Epithelial cell of esophagus (primary cell): ENCODE measurements at places on chromosomes 6 and 20.

- no peak for DNase-seq
Observed at GRCh38 chr6:159914565-159914923, 23.8 kb downstream of the MAS1 start.

GRCh38 chr6:305371-306206, 13.3 kb downstream of the DUSP22 start:
- peak; percentile 47 for DNase-seq

- DNase-seq, result no peak
Observed at GRCh38 chr20:25282034-25282781, 34.3 kb downstream of the PYGB start.

DNA sequence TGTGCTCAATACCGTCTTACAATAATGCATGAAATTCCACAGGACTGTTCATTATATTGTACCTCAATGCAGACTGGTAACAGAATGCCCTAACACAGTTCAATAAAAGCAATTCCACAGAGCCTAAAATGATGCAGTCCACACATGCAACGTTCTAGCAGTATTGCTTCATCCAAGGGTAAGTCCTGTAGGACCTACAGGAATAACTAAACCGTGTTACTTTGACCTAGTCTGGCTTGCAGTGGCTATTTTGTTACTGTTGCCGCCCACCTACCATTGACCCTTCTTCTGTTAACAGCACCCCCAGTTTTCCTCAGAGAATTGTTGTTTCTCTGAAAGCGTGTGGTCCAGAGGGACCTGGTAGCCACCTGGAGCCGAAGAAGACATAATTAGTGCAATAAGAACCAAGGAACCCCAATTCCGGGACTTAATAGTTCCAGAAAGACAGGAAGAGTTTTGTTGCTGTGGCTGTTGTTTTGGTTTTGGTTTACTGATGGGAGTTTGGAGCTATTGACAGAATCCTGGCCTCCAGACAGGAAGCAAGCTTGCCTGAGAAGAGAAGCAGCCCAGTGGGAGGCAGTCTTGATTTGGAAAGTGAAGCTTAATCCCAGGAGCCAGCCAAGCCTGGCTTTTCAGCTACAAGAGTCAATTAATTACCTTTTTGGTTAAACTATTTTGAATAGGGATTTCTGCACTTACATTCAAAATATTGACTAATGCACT, 91.3 kb downstream of the FRK start:
- no peak for DNase-seq

DNA sequence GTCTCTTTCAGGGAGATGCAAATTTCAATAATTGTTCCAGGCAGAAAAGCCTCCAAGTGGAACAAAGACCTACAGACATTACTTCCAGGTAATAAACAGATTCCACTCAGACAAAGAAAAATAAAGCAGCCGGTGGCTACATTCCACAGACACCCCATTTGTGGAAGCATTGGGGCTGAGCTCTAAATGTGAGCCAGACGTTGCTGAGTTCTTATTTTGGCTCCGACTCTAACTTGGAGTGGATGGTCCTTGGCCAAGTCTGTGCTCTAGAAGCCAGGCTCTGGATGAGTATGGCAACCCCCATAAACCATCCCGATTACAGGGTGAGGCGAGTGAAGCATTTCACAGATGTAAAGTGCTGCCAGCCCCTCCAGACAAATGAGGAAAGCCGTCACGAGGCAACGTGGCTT, 6.6 kb downstream of the TRAM2 start:
- no peak for DNase-seq

DNA sequence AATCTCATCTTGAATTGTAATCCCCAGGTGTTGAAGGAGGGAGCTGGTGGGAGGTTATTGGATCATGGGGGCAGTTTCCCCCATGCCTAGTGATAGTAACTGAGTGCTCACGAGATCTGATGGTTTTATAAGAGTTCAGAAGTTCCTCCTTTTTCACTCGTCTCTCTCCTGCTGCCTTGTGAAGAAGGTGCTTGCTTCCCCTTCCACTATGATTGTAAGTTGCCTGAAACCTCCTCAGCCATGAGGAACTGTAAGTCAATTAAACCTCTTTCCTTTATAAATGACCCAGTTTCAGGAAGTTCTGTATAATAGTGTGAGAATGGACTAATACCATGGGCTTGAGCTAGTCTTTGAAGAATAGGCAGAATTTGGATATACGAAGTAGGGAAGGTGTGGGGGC, 113.9 kb downstream of the RIN2 start:
- no peak for DNase-seq

DNA sequence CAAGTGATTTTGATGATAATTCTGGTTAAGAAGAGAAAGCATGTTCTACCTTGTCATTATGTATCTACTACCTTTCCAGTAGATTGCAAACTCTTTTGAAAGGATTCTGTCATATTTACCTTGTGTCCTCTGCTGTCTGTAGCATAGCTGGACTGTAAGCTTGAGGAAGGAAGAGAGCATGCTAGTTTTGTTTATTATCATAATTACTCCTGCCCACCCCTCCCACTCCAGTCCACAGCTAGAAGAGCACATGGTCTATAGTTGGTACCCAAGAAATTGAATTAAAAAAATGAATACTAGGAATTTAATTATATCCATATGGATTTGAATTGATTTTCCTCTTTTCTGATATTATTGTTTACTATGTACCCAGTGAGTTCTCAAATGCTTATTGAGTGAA, 40.2 kb downstream of the PDE7B start:
- no peak for DNase-seq

GRCh38 chr6:18177286-18177965, 22.2 kb downstream of the KDM1B start:
- no peak for DNase-seq

DNA sequence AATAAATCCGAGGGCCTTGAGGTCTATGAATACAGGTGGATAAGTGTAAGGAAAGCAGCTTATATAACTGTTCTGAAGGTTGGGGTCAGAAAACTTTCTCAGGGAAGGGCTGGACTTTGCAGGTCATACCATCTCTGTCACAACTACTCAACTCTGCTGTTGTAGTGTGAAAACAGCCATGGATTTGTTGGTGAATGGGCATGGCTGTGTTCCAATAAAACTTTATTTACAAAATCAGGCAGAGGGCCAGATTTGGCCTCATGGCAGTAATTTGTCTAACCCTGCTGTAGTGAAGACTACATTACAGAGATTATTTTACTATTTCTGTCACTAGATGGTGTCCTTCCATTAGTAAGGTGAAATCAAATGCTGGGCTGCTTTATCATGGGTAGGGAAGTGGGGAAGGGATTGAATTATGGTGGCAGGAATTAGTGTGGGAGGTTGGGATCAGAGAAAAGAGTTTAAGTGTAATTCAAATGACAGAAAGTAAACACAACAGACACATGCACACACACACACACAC, 409.6 kb upstream of the CHD6 start:
- no peak for DNase-seq

DNA sequence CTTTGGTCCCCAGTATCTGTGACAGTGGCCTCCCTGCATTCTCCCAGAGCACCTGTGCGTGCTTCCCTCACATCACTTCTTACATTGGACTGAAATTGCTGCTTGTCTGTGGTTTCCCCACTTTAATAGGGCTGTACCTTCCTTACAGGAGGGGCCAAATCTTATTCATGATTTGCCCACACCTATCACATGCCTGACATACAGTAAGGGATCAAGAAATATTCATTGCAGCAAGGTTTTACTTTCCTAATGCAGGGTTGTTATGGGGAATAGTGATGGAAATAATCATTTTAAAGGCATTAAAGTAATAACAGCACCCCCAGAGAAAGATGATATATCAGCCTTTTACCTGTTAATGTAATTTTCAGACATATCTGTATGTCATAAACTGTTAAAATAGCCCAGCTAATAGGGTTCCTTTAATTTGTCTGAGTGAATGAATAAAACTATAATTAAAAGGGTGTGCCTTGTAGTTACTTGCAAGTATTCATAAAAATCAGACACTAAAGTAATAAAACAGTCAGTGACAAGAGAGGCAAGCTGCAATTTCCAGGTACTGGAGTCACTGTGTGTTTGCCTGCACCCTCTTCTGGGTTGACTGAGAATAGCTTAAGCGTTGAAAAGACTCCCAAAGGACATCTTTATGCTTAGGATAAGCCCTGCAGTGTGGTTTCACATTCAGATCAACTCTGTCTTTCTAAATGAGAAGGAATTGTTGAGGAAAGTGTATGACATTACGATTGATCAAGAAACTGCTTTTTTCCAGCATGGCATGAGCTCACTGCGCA, 182.7 kb downstream of the PHACTR1 start:
- no peak for DNase-seq

DNA sequence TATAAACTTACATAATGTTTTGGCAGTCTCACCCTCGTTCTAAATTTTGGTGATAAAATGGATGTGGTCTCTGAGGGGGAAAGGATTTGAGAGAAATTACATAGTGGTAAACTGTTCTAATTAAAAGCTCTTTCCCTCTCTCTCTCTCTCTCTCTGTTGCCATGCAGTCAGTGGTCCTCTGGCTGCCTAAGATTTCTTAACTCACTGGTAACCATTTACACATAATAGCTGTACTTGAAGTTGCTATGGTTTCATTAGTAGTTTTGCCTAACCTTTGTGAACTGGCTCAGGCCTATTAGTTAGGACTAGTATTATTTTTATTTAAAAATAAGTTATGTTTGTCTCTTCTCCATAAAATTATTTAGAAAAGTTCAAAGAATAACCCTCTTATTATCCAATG, 42.0 kb downstream of the MAPK14 start:
- no peak for DNase-seq

- peak; percentile 61 for DNase-seq
Observed at GRCh38 chr20:31894980-31895675, 24.7 kb downstream of the TTLL9 start.

- no peak for DNase-seq
Observed at GRCh38 chr20:11260611-11261010, 586.8 kb upstream of the JAG1 start.

DNA sequence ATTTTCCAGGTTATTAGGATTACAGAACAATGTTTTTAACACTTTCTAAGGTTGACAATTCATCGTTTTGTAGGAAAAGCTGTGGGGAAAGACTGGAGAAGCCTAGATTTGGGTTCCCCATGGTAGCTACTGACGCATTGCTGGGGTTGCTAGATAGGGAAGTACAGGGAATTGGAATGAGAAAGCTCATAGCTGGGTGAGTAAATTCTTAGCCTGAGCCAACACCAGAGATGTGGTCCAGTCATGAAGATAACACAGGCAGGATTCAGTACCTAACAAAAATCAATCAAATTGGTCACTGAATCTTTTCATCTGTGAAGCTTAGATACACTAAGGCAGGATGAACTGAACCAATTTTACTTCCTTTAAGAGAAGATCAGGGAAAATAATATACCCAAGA, 35.7 kb downstream of the RIN2 start:
- no peak for DNase-seq

- DNase-seq, result no peak
Observed at GRCh38 chr20:4038676-4039370, 23.5 kb upstream of the RNF24 start.

GRCh38 chr6:1363298-1363697, 26.1 kb upstream of the FOXF2 start:
- DNase-seq, result no peak

DNA sequence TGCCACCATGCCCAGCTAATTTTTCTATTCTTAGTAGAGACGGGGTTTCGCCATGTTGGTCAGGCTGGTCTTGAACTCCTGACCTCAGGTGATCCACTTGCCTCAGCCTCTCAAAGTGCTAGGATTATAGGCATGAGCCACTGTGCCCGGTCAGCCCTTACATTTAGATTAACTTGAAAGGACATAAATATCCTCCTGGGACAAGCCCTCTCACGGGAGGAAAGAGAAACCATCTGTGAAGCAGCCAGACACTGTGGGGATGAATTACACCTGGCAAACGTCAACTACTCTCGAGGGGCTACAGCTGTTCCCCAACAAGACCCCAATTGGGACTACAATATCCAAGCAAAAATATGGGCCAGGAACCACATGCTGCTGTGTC, 32.7 kb upstream of the SAMHD1 start:
- no peak for DNase-seq

GRCh38 chr20:62910217-62910766, 16.0 kb downstream of the DIDO1 start:
- no peak for DNase-seq

DNA sequence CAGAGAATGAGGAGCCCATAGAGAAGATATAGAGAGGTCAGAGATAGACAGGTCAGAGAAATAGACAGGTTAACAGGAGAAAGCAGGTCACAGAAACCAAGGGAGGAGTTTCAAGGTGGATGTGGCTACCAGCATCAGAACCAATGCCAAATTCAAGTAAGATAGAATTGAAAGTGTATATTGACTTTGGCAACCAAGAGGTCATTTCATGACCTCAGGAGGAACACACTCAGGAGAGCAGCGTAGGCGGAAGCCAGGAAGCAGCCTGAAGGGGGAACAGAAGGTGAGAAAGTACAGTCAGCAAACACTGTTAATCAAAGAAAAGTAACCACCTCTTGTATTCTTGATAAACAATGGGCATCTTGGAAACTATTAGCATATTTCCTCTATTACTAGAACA, 33.9 kb upstream of the ALDH8A1 start:
- DNase-seq, result no peak

DNA sequence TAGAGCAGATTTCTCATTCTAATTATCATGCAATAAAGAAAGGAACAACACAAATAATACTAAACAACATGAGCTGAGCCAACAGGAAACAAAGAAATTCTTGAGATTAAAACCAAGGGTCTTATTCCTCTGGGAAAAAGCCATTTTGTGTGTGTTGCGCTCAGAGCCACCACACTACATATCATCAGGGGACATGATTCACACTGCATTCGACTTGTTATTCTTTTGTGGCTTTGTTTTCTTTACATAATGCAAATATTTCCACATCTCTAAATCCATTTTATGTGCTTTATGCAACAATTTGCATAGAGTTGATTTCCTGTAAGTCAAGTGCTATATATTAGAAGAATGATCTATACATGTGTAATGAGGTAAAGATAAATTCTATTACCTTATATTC, 719.6 kb downstream of the TBC1D32 start:
- no peak for DNase-seq

DNA sequence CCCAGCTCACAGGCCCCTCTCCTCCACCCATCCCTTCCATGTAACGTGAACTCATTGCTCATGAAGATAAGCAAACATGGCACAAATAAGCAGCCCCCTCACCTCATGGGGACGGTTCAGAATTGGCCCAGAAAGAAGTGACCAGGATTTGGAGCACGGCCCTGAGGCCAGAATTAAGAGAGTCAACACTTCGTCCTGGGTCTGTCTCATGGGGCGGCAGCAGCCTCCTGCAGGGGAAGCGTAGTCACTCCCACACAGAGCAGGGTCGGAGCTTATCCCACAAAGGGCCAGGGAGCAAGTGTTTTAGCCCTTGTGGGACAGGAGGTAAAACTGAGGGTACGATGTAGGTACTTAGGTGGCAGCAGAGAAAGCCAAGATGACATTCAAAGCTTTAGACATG, 28.6 kb upstream of the DACT2 start:
- no peak for DNase-seq

GRCh38 chr20:59560588-59561227, 43.6 kb upstream of the PHACTR3 start:
- no peak for DNase-seq

GRCh38 chr6:70537266-70537665, 29.5 kb upstream of the SDHAF4 start:
- DNase-seq, result no peak

DNA sequence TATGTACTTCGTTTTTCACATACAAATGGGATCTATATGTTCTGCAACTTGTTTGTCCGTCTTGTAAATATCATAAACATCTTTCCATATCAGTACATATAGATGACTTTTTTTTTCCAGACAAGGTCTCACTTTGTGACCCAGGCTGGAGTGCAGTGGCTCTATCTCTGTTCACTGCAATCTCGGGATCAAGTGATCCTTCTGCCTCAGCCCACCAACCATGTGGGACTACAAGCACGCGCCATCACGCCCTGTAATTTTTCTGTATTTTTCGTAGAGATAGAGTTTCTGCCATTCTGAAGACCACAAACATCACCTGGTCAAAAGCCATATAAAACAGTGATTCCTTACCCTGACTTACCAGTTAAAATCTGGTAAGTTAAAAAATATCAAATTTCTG, 37.7 kb upstream of the SYNCRIP start:
- no peak for DNase-seq
